ENCODE measurements at places on chromosomes 12 and 14.
A peak's percentile ranks its signal among the peaks of the same experiment; 100 is the strongest.

GRCh38 chr12:91885851-91886731, 259.6 kb downstream of the BTG1 start:
- no peak for DNase-seq

- no peak for DNase-seq
Measured at GRCh38 chr14:40123816-40124215, 691.6 kb upstream of the FBXO33 start.

- no peak for DNase-seq
Measured at GRCh38 chr14:51035611-51036192, 59.2 kb downstream of the TRIM9 start.

DNA sequence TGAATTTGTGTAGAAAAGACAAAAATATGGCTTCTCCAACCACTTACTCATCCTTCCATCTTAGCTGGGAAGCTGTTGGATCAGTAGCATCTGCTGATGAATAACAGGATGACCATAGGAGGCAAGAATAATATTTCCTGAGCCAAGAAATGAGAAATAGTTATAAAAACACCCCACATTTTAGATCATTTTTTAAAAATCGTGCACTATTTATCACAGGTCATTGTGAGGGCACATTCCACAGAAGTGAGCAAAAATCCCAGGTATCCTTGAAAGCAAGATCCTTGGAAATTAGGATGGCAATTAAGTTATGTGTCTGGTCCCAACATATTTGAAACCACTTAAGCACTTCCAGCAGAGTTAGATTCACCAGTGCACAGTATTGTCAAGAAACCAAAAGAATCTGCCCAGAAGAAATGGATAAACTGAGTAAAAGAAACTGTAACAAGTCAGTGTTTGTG, 8.4 kb downstream of the FAR2 start:
- no peak for DNase-seq

- no peak for DNase-seq
Measured at GRCh38 chr12:30462249-30462648, 233.4 kb downstream of the IPO8 start.

GRCh38 chr14:96729889-96730288, 67.3 kb upstream of the VRK1 start:
- DNase-seq: no peak

- no peak for DNase-seq
Measured at GRCh38 chr14:91997492-91997891, 42.4 kb downstream of the TRIP11 start.

DNA sequence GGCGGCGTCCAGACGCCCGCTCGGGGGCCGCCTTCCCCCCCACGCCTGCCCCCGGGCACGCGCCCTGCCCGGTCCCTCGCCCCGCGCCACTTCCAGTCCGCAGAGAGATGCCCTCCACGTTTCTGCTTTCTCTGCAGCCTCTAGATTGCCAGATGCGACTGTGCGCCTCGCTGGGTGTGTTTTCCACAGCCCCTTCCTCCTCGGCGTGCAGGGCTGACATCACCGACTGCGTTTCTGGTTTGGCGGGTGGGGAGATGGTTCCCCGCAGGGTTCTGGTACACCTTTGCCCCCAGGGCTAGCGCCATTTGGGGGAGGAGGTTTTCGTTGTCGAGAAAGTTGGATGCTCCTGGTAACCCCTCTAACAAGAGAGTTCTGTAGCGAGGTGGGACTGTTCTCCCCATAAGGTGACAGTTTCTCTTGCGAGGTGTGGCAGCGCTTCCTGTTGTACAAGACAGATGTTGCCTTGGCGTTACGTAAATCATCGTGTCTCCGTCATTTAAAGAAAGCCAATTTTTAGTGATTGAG, 1.5 kb downstream of the CALM1 start:
- DNase-seq: no peak

DNA sequence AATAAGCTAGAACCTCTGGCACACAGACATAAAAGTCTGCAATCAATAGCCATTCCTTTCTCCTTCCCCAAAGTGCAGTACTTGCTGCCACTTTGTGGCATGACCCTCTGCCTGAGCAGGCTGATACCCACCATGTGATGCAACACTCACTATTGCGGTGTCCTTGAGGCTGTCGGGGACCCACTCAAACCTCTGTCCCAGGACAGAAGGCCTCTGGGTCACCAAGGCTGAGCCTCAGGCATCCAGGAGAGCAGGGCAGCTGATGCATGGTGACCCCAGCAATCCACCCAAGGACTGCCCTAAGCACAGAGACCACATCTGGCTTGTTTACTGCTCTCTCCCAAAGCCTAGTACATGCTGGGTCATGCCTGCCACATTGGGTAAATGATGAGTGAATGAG, 114.2 kb downstream of the DPF3 start:
- DNase-seq: no peak

DNA sequence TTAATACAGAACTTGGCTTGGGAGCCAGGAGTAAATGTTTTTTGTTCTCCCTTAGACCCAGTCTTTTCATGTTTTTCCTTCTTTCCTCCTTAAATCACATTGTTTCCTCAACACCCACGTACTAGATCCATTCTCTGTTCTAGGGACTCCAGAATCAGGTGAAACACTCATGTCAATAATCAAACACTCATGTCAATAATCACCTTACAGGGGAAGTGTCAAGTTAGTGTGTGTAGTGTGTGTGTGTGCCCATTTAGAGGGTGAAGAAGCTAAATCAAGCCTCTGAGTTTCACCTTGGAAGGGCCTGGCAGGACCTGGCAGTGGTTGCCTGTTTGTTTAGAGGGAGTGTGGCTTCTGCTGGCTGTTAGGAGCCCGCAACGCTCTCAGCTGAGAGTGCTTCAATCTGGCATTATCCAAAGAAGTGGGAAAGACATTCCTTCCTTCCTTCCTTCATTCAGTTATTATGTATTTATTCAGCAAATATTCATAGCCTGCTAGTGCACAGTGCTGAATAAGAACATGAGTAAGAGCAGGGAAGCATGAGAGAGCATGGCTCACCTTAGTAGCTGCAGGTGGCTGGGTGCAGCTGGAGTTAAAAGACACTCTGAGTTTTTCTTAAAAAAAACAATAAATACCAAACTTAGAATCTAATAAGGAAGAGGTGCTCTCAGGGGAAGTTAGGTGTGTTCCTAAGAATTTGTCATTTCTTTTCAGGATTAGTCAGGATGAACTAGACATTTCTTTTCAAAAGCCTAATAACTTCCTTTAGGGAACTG, 17.6 kb upstream of the EID3 start:
- no peak for DNase-seq

- DNase-seq: no peak
Measured at GRCh38 chr12:12800406-12801180, 12.6 kb upstream of the DDX47 start.

GRCh38 chr14:74613211-74613914, 1.3 kb upstream of the LTBP2 start:
- DNase-seq: no peak

DNA sequence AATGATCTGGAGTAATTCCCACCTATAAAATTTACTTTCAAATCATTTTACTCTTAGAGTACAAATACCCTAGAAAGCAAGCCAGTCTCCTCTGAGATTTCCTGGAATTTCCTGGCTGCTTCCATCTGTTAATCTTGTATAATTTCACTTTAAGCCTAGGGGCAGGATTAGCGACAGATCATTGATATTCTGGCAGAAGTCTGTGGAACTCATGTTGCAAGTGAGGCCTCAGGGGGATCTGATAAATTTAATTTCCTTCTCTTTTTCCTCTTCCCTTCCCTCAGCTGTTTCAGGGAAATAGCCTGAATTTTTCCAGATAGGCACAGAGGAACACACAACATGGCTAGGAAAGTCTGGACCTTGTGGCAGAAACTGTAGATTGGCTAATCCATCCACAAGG, 5.9 kb upstream of the KRT6A start:
- no peak for DNase-seq

GRCh38 chr12:9319842-9320173, 111.6 kb upstream of the PZP start:
- DNase-seq: no peak

- no peak for DNase-seq
Measured at GRCh38 chr12:108565976-108566375, 3.6 kb downstream of the ISCU start.

DNA sequence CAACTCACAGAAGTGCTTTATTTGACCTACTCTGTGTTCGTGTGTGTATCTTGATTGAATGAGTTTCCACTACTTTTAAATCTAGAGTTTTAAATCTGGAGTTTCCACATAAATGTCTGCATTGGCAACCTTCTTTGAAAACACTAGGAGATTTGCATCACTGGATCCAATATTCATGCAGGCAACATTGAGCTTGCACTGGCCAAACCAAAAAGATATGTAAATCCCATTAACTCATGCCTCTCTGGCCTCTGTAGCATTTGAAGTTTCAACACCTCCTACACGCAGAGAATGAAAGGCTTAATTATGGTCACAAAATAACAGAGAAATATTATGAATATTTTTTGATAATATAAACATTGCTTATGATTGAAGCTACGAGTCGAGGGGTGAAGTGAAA, 178.6 kb downstream of the DUSP6 start:
- DNase-seq: no peak

DNA sequence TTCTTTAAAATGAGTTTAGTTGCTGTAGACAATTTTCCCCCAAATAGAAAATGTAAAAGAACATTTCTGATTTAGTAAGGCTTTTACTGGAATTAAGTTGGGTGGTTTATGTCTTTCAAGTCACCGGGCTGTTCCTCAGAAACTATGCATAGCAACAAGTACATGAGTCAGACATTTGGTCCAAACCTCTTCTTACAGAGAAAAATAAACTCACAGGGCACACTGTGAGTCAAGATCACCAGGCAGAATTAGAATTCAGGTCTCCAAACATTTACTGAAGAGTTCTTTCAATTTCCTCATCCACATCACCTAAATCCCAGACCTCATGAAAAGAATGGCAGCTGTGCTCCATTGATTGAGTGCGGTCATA, 476.1 kb upstream of the SOX5 start:
- no peak for DNase-seq

DNA sequence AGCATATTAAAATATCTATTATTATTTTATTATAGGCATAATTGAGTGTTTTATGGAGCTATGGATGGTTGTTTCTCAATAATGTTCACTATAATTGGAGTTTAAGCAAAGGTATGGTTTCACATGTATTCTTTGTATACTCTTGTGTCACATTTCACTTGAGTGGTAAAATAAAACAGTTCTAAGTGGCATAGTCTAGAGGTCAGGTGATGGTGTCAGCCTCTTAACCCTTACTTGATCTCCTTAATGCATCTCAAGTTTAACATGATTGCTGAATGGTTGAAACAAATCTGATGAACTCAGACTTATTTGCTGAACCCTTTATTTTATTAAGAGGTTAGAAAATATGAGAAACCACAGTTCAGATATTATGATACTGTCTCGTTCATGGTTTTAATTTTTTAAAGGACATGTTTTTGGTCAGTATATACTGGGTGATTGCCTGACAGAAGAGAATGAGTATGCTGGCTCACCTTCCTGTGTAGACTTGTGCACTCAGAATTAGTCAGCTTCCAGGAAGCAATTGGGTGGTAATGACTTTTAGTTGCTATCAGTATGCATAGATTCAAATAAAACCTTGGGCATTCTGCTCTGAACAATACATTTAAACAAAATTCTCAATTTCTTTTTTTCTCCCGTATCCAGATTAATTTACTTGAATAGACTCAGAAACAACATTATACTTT, 464.6 kb downstream of the PCNX1 start:
- no peak for DNase-seq

GRCh38 chr12:131445184-131445774, 265.6 kb upstream of the SFSWAP start:
- no peak for DNase-seq

DNA sequence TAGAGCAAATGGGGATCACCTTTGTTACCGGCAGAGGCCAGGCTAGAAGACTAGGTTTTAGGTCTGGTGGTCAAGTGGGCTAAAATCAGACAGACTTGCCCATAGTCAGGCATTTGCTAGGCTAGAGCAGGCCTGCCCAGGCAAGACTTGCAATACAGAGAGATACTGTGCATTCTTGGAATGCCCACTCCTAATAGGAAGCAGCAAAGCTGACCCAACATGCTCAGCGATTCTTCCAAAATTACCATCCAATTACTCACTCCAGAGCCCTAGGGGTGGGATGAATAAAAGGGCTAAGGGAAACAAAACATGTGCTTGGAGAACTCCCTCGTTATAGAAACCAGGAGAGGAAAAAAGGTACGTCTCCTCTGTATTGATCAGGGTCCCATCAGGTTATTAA, 187.8 kb upstream of the AMIGO2 start:
- no peak for DNase-seq

GRCh38 chr12:121600702-121601336, 20.0 kb upstream of the KDM2B start:
- DNase-seq: no peak

DNA sequence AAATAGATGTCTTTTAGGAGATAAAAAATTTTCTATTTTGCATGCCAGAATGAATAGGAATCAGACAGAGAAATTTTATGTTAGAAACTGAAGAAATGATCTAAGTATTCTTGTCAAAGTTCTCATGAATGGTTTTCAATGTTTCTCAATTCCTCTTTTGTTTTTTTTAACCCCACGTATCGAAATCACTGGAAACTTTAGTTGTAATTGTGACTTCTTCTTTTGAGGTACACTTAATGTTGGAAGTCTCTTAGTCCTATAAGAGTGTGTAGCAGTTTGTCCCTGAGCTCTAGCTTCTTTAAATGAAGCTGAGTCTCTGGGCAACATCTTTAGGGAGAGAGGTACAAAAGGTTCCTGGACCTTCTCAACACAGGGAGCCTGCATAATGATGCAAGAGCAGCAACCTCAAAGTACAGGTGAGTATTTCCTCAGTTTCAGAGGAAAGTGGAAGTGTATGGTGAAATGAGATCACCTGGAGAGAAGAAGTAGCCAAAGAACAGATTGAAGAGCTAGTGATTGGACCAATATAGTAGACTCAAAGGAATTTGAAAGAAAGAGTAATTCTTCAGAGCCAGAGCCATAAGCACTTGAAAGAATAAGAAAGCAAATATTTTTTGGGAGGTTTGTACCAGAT, at the start of gene CLEC6A:
Gene CLEC6A, plus strand, starts transcription at position 236 of the 634 bp plus-strand sequence. Its CDS starts 150 bp downstream, at position 386.
- DNase-seq: no peak

GRCh38 chr14:67581643-67582042, 18.4 kb downstream of the PIGH start:
- DNase-seq: no peak

DNA sequence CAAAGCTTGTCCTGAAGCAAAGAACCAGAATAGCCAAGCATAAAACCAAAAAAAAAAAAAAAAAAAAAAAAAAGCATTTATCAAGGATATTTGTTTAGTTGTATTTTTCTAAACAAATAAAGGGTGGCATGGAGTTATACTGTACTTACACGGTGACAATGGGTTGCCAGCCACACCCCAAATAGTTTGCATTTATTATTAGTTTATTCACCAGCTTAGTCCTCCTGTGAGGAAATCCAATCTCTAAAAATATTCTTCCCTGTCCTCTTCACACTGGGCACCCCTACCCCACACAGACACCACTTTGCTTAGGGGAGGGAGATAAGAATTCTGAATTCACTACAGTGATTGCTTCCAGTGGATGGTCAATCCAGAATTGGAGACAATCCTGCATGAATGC, 18.9 kb downstream of the PLEKHG7 start:
- DNase-seq: no peak

GRCh38 chr12:58242796-58243630, 301.6 kb downstream of the ATP23 start:
- no peak for DNase-seq

GRCh38 chr14:32081901-32082300, 4.8 kb downstream of the ARHGAP5 start:
- DNase-seq: no peak

GRCh38 chr12:11655842-11656241, 6.4 kb downstream of the ETV6 start:
- no peak for DNase-seq

GRCh38 chr14:45083976-45084722, at the start of gene PRPF39:
TSS of gene PRPF39 (plus strand) at chr14:45084116. CDS start at chr14:45095240, 11,124 bp downstream.
- DNase-seq: peak; percentile 98
